Fibroblast of skin of back (primary cell): ENCODE measurements at places on chromosomes 11 and 22.

GRCh38 chr11:130580372-130580771 lies 131.9 kb downstream of the ADAMTS15 start:
- DNase-seq = peak; percentile 94

DNA sequence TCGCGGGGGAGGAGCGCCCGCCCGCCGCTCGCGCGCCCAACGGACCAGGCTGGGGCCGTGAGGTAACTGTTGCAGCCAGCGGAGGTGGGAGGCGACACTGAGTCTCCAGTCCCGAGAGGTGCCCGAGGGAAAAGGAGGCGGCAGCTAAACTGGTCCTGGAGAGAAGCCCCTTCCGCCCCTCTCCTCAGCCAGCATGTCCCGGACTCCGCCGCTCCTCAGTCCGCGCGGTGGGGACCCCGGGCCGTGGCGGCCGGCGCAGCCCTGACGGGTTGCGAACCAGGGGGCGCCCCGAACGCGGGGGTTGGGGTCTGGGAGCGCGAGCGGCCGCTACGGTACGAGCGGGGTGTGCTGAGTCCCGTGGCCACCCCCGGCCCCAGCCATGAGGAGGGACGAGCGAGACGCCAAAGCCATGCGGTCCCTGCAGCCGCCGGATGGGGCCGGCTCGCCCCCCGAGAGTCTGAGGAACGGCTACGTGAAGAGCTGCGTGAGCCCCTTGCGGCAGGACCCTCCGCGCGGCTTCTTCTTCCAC lies at the start of gene PDE3B:
Gene PDE3B, plus strand, starts transcription at position 108 of the 529 bp plus-strand sequence. Its CDS starts 272 bp downstream, at position 380.
- DNase-seq = peak; percentile 49

DNA sequence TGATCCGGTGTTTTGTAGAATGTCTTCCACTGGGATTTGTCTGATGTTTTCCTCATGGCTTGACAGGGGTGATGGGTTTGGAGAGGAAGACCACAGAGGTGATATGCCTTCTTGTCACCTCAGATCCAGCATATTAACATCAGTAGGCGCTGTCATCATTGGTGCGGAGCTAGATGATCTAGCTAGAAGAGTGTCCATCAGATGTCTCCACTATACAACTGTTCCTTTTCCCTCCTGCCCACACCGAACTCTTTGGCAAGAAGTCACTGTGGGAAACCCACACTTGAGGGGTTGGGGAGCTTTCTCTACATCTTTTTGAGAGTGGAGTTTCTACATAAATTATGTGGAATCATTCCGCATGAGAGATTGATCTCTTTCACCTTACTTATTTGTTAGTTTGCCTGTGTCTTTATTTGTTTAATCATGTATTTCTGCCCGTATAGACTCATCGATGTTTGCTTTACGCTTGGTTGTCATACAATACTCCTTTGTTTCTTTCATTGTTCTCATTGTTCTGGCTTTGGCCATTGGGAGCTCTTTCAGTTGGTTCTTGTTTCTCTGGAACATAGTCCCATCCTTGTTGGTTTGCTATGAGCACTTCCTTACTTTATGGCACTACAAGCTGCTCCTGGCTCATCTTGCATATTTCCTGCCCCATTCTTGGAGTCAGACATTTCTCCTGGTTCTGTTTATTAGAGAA lies 1420.3 kb downstream of the BRD1 start:
- DNase-seq = no peak

DNA sequence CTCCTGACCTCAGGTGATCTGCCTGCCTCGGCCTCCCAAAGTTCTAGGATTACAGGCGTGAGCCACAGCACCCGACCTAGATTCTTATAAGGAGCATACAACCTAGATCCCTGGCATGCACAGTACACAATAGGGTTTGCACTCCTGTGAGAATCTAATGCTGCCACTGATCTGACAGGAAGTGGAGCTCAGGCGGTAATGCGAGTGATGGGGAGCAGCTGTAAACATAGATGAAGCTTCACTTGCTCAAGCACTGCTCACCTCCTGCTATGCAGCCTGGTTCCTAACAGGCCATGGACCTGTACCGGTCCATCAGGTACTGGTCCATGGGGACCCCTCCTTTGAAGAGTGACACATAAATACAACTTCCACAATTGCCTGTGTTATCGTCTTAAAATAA lies 44.8 kb upstream of the EIF3M start:
- no peak for DNase-seq

- DNase-seq = peak; percentile 63
These were observed 13.8 kb upstream of the CCDC81 start for GRCh38 chr11:86360775-86361395.
